ENCODE measurements at places on chromosomes 3 and 15.

GRCh38 chr3:68206524-68207117, 552.2 kb upstream of the SUCLG2 start:
- no peak for DNase-seq

DNA sequence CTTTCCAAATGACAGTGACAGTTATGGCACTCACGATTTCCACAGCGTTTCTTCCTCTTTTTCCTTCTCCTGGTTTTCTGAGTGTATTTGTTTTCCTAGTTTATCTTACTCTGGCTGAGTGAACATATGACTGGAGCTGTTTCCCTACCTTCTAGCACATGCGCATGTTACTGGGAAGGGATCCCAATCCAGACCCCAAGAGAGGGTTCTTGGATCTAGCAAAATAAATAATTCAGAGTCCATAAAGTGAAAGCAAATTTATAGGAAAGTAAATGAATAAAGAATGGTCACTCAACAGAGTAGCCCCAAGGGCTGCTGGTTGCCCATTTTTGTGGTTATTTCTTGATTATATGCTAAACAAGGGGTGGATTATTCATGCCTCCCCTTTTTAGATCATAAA, 23.8 kb downstream of the METTL6 start:
- DNase-seq, result no peak

DNA sequence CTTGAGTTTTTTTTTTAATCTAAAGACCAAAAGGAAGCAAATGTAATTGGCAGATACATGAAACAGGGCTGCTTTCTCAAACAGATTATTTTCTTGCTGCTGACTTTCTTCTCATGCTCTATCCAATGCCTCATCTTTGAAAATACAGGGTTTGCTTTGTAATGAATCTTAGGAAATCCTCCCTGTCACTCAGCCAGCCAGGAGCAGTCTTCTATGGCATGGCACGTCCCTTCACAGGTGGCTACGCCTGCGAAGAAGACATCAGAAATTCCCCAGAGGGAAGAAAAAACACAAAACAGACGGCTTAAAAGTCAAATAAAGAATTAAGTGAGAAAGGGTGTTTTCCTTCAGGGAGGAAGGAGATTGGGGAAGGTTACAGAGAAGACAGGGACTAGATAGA, 242.5 kb downstream of the IGSF11 start:
- no peak for DNase-seq

- DNase-seq, result no peak
These were observed 99.3 kb downstream of the BDH1 start for GRCh38 chr3:197456261-197457091.

DNA sequence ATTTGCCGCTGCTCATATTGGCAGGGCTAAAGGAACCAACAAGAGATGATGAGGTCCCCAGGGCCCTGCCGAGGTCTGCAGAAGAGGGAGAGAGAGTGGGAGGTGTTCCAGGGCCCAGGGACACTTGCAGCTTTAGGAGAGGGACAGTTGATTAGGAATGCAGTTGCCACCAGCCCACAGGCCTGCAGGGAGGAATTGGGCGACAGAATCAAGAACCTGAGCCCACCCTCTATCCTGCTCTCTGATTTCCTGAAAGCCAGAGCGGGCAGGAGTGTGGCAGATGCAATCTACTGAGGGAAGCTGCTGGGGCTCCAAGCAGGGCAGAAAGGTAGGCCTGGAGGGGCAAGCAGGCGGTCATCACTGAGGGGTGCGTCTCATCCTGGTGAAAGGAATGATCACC, 12.1 kb upstream of the PRR23E start:
- no peak for DNase-seq
